Stimulated activated CD4-positive, alpha-beta T cell treated with anti-CD3 and anti-CD28 coated beads, TNF-alpha, amount 100 ng/mL, for 24 hours (primary cell): ENCODE measurements at places on chromosomes 2 and 18.

DNA sequence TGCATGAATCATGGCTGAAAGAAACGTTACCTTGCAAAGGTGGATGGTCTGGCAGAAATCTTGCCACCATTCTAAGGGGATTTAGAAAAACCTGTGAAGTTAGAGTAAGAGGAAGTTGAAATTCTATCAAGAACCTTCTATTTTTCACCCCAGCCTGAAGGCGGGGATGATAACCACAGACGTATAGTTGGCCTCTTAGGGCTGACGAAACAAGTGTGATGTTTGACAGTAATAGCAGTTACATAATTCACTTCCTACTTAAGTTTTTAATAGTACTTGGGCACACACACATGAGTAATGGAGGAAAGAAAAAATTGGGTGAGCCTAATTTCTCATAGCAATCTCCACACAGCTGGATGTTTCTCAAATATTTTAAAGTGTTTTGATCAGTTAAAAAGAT lies 336.6 kb upstream of the SALL3 start:
- no peak for DNase-seq

GRCh38 chr2:146227152-146228019 lies 1617.4 kb upstream of the ACVR2A start:
- DNase-seq = no peak

- no peak for DNase-seq
Observed at GRCh38 chr18:48739266-48740067, 200.6 kb downstream of the CTIF start.

- no peak for DNase-seq
Observed at GRCh38 chr2:43491065-43491639, 104.7 kb downstream of the THADA start.

- no peak for DNase-seq
Observed at GRCh38 chr2:7881063-7881462, 800.8 kb upstream of the ID2 start.

DNA sequence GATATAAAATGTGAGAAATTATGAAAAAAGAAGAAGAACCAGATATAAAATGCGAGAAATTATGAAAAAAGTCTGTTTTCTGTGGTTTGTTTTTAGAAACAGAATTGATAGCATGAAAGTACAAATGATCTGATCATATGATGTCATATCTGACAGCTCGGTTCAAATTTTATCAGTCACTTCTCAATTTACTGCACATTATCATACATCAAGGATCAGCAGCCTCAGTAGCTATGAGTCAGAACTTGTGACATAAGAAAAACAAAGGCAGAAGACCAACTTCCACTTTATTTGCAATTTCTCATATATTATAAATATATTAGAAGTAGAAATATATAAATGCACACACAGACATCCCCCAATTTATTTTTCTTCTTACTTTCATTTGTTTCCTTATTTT lies 634.0 kb downstream of the LRP1B start:
- DNase-seq = no peak

DNA sequence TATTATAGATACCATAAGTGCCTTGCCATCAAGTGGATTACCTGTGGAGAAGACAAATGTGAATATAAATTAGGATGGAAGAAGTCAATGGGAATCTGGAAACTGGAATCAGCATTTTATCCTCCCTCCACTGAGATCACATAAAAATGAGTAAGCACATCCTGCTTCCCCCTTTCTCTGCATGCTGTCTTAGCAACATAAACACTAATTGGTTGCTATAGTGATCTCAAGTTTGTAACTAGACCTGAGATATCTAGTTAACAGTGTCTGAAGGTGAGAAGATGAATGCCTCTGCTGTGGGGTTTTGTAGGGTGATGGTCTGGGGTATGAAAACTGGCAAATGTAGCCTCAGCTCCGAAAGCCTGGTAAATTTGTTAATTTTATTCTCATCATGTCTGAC lies 1357.5 kb upstream of the CELF4 start:
- DNase-seq = no peak

GRCh38 chr18:22332590-22332989 lies 85.1 kb downstream of the CTAGE1 start:
- DNase-seq = no peak

DNA sequence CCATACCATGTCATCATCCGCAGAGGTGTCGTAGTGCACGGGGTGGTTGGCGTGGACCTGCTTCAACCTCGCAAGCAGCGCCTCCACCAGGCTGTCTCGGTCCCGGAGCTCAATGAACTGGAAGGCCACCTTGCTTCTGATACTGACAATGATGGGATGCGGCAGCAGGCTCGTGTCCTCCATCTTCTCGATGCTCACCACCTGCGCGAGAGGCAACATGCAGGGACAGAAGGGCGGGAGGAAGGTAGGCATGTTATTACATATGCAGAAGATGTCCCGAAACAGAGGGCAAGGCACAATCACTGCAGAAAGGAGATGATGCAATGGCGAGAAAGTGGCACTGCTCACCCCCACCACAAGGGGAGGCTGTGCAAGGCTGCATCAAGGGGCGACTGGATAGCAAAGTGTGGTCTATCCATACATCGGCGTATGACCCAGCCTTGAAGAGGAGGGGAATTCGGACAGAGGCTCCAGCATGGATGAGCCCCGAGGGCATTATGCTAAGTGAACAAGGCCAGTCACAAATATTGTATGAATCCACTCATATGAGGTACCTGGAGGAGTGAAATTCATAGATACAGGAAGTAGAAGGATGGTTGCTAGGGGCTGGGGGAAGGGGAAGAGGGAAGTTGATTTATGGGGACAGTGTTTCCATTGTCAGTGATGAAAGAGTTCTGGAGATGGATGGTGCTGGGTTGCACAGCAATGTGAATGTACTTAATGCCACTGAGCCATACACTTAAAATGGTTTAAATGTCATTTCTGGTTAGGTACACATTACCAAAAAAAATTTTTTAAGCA lies 36.6 kb downstream of the RPL31 start:
- DNase-seq = no peak

GRCh38 chr2:105417857-105418436 lies 19.1 kb upstream of the FHL2 start:
- DNase-seq = no peak

- no peak for DNase-seq
Observed at GRCh38 chr2:36451512-36451911, 95.9 kb downstream of the CRIM1 start.

- no peak for DNase-seq
Observed at GRCh38 chr2:226040344-226040900, 640.9 kb downstream of the NYAP2 start.

GRCh38 chr2:71711133-71711855 lies 257.9 kb downstream of the DYSF start:
- no peak for DNase-seq

DNA sequence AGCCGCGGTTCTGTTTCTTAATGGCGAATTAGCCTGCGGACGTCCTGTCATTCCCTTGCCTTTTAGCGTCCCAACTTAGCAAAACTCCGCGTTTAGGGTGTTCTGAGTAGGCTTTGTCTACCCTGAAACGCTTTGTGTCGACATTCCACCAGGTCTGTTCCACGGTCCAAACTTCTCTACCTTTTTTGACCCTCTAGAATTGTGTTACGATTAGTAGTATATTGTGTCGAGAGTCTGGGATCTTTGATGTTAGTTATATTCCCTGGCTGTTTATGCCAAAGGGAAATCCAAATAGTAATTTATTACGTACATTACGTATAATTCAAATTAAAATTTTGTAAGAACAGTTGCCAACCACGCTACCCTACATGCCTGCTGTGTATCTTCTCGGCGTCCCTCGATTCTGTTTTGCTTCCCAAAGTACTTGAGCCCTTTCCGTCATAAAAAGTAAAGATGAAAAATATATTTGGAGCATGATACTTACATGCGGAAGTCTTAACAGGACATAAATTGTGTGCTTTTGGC lies 495 bp upstream of the TTC32 start:
- DNase-seq = no peak

- DNase-seq = no peak
Observed at GRCh38 chr2:167862782-167863181, 384.6 kb downstream of the STK39 start.

- no peak for DNase-seq
Observed at GRCh38 chr2:218745559-218746469, 35.2 kb downstream of the TTLL4 start.

DNA sequence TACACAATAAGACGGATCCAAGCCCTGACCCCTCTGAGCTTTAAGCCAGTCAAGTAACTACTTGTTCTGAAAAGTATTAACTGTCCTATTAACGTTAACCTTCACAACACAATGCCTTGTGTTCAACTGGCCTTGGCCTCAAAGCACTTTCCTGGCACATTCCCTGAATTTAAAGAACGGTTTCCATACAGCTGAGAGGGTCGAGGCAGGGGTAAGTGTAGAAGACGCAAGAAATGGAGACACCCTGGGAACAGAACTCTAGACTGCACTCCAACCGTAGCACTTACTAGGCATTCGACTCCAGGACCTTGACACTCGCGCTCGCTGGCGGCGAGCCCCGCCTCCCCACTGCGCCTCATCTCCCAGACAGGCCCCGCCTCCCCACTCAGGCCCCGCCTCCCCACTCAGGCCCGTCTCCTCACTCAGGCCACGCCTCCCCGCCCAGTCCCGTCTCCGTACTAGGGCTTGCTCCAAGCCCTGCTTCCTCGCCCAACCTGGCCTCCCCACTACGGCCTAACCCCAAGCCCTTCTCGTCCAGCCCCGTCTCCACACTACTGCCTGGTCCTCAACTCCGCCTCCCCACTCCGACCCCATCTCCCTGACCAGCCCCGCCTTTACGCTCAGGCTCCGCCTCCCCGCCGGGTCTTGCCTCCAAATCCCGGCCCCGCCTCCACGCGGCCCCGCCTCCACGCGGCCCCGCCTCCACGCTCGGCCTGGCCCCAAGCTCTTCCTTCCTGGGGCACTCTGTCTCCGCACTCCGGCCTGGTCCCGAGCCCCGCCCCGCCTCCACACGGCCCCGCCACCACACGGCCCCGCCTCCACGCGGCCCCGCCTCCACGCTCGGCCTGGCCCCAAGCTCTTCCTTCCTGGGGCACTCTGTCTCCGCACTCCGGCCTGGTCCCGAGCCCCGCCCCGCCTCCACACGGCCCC lies 887 bp upstream of the TMEM87B start:
- DNase-seq = peak; percentile 95

- no peak for DNase-seq
Observed at GRCh38 chr2:201262718-201263117, 2.4 kb downstream of the CASP8 start.

- DNase-seq = peak; percentile 61
Observed at GRCh38 chr2:61426267-61426897, 44.5 kb downstream of the USP34 start.

GRCh38 chr2:216031960-216032689 lies 18.8 kb upstream of the MREG start:
- no peak for DNase-seq

DNA sequence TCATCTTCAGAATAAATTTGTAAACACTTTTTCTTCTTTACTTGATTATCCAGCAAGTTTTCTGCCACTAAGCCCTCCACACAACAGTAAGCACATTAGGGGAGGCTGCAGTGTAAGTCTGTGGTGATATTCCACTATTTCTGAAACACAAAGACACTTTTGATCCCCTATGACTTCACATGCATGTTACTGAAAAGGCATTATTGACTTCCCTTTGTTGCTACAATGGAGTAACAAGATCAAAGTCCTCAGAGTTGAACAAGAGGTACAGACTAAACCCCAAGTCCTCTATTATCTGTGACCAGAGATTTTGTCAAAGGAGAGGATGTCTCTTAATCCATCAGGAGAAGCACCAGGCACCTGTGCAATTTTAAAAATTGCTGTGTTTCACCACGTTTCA lies 157.9 kb downstream of the CD226 start:
- DNase-seq = no peak

GRCh38 chr2:60091894-60092293 lies 461.6 kb downstream of the BCL11A start:
- no peak for DNase-seq

DNA sequence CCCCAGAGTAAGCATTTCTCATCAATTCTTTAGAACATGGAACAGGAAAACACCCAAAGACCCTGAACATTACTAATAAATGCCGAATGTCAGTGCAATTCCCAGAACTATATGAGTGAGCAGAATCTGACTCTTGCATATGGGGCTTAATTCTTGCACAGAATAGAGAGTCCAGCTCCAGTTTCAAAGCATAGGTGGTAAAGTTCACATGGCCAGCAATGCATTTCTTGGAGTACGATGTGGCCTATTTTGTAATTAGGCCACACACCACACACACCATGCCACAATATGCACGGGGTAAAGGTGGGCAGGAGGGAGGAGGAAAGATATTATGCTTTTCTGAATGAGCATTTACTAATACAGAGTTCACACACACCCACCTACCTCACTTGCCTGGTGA lies 56.5 kb downstream of the PLA2R1 start:
- no peak for DNase-seq

- no peak for DNase-seq
Observed at GRCh38 chr2:88452565-88452905, at the start of gene FOXI3. FOXI3 (minus strand) TSS chr2:88452693; CDS start chr2:88452535, 158 bp downstream.

DNA sequence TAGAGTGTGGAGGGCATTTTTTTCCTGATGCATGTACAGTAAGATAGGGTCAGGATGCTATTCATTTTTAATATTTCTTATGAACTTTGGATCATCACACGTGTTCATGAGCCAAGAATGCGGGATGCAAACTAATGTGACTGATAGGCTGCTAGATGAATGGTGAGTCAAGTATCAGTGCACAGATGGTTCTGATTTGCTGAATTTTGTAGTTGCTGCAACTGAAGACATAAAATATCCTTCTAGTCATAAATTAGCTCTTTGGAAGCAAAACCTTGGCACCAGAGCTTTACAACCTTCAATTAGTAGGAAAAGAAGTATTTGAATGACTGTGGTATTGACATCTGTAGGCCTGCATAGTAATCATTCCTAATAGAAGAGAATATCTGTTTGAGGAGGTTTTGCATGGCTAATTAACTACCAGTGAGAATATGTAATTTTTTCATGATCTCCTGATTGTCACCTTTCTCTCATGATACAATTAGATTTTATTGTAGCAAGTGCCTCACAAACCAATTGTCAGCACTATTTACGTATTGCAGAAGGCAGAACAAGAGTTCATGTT lies 94.0 kb downstream of the VRK2 start:
- DNase-seq = no peak

- DNase-seq = no peak
Observed at GRCh38 chr2:237030382-237030781, 55.3 kb upstream of the COPS8 start.

DNA sequence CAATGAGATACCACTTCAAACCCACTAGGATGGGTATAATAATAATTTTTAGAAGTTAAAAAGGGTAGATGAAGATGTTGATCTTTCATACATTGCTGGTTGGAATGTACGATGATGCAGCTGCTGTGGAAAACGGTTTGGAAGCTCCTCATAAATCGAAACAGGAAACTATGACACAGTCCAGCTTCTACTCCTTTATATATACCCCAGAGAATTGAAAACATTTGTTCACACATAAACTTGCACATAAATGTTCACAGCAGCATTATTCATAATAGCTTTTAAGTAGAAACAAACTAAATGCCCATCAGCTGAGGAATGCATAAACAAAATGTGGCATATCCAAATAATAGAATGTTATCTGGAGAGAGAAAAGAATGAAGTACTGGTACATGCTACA lies 95.0 kb downstream of the STRADB start:
- no peak for DNase-seq

DNA sequence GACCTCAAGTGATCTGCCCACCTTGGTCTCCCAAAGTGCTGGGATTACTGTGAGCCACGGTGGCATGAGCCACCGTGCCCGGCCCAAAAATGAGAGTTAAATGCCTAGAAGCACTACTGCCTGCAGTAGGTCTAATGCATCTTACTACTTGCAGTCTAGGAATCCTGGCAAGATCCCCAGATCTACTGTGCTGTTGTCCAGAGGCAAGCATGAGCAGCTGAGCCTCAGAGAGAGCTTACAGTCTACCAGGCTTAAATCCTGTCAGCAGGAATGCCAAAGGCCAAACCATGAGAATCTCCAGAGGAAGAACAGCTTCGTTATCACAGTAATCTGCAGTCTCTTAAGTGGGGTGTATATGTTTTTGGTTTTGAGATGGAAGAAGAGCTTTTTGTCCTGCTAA lies 54.4 kb downstream of the XRCC5 start:
- DNase-seq = no peak
